ENCODE measurements at places on chromosomes 16 and 17.

DNA sequence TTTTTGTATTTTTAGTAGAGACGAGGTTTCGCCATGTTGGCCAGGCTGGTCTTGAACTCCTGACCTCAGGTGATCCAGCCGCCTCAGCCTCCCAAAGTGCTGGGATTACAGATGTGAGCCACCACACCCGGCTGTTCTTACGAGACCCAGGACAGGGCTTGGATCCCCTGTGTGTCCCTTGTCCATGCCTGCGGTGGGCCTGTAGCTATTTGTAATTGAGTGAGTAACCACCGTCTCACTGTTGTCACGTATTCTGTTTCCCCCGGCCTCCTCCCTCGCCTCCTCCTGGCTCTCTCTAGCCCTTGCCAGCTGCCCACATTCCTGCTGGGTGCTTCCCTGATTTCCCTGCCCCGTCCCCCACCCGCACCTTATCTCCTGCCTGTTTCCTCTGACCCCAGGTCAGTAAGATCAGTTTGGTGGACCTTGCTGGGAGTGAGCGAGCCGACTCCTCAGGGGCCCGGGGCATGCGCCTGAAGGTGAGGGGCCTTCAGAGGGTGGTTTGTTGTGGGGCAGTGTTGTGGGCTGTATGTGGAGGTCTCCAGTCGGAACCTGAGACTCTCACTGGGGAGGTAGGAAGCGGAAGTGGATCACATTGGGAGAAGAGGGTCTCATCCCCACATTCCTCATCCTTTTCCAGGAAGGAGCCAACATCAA is 5.6 kb downstream of the KIF1C start:
- DNase-seq = no peak

- DNase-seq = no peak
Measured at GRCh38 chr17:50279181-50279526, 4.9 kb downstream of the TMEM92 start.

GRCh38 chr16:67451061-67451703 is 20.3 kb downstream of the HSD11B2 start:
- DNase-seq = no peak

- no peak for DNase-seq
Measured at GRCh38 chr17:37844158-37844976, 79.8 kb upstream of the TBC1D3K start.

DNA sequence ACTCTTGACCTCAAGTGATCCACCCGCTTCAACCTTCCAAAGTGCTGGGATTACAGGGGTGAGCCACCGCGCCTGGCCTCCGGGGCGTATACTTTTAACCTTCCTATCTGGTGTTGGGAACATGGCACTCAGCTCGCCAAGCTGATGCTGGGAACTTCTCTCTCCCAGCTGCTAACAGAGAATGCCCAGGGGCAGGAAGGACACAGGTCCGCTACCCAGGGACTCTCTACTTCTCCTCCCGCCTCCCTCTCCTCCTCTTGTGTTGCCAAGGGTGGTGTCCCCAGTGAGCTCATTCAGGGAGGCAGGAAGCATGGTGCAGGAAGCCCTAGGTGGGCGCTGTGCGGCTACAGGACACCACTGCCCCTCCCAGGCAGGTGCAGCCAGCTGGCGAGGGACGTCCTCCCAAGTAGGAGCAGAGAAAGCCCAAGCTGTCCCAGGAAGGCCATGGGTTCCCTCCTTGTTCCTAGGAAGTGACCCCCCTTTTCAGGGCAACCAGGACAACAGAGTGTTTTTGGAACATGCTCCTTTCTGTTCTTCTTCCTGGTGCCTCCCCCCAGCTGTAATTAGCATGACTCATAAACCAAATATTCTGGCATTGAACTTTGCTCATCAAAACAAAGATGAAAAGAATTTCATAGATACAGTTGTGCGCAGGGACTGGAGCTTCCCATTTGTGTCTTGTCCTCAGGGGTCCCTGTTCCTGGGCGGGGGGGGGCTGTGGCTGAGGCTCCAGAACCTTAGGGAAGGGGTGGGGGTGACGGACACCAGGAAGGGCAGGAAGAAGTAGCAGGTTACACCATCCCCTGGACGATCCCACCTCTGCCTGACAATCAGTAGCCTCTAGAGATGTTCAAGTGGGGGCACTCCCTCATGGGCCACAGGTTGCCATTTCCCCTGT is 2.7 kb downstream of the C1QTNF1 start:
- no peak for DNase-seq

DNA sequence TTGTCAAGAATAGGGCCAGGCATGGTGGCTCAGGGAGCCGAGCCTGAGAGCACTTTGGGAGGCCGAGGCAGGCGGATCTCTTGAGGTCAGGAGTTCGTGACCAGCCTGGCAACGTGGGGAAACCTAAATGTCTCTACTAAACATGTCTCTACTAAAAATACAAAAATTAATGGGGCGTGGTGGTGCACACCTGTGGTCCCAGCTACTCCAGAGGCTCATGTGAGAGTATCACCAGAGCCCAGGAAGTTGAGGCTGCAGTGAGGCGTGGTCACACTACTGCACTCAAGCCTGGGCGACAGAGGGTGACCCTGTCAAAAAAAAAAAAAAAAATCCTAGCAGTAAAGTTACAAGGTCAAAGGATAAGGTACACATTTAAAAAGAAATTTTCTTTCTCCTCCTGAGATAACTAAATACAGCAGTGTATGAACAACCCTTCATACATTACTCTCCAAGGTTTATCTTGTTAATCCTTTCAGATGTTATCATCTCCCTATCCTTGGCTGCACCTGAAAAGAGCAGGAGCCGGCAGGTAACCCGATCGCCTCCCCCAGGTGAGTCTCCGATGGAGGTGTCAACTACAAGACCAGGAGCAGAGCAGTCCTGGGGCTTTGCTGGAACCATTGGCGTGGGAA is 122.3 kb downstream of the GOSR1 start:
- DNase-seq = no peak
